ENCODE measurements at places on chromosomes 7 and 10.

DNA sequence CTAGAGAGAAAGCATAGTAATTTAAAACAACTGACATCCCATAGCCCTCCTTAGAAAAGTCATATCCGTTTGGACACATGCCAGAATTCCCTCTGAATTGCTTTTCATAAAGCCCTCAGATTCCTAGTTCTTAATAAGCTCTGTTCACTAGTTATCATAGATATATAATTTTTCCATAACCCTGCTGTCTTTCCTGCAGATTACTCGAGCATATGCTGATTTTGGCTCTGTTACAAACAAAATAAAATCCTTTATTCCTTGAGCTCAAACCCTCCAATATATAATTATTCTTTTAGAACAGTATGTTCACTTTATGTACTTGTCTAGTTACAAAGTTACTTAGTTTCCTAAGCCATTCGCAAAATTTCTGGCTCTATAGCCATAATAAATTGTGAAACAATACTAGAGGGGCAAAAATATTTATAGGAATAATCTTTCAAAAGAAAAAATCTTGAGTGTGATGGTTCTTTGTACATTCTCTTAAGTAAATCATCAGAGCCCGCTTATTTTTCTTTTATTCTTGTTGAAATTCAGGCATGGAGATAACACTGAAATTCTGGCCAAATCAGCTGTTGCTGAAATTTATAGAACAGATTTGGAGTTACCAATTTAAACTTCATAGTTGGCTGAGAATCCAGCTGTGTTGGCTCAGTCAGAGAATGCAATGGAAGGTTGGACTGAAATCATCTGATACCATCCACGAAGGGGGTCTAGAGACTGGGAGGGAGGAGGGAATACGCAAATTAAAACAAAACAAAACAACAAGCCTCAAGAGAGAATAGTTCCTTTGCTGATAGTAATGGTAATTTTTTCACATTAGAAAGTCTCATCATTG, 146.1 kb upstream of the TMEM196 start:
- DNase-seq: no peak

GRCh38 chr7:24576171-24577025, 3.1 kb downstream of the PALS2 start:
- peak; percentile 43 for DNase-seq

DNA sequence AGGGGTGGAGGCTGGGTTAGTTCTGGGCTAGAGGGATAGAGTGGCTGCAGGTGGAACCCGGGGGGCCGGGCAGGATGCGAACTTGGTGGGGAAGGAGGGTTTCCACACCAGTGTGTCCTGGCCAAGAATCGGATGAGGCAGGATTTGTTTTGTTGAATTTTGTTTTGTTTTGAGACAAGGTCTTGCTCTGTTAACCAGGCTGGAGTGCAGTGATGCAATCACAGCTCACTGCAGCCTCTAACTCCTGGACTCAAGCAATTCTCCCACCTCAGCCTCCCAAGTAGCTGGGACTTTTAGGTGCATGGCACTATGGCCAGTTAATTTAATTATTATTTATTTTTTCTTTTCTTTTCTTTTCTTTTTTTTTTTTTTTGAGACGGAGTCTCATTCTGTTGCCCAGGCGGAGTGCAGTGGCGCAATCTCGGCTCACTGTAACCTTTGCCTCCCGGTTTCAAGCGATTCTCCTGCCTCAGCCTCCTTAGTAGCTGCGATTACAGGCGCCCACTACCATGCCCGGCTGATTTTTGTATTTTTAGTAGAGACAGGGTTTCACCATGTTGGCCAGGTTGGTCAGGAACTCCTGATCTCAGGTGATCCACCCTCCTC, 13.0 kb upstream of the PPP1R35 start:
- no peak for DNase-seq

- no peak for DNase-seq
These were observed 922 bp downstream of the PPA1 start for GRCh38 chr10:70232155-70232858.

- DNase-seq: no peak
These were observed 34.9 kb downstream of the PRF1 start for GRCh38 chr10:70567603-70568002.

DNA sequence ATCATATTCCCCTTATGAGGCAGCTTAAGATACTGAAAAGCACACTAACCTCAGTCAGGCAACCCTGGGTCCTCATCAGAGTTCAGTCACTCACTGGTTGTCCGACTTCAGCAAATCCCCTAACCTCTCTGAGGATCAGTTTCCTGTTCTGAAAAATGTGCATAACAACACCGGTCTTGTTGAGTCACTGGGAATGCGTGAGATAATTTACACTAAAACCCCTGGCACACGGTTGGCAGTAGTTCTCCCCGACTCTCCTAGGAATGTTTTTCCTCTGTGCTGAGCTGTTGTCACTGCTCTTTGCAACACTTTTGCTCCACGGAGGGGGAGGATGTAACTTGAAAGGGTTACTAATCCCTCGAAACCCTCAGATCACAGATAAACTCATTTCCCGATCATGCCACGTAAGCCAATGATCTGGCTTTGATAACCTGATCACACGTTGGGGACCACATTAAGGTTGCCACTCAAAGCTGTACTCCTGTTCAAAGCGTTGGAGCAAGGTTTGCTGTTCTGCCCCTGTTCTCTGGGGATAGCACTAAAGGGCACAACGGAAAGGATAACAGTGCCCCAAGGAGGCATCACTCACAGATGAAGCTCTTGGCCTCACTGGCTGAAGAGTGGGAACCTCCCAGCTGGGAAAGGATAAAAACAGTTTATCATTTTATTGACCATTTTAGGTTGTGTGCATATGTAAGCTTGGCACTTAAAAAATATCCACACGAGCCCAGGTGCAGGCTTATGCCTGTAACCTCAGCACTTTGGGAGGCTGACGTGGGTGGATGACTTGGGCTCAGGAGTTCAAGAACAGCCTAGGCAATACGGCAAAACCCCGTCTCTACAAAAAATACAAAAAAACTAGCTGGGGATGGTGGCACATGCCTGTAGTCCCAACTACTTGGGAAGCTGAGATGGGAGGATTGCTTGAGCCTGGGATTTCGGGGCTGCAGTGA, 5.0 kb upstream of the RBM17 start:
- DNase-seq: no peak

- DNase-seq: no peak
These were observed 104.6 kb upstream of the PPIF start for GRCh38 chr10:79242620-79243152.

DNA sequence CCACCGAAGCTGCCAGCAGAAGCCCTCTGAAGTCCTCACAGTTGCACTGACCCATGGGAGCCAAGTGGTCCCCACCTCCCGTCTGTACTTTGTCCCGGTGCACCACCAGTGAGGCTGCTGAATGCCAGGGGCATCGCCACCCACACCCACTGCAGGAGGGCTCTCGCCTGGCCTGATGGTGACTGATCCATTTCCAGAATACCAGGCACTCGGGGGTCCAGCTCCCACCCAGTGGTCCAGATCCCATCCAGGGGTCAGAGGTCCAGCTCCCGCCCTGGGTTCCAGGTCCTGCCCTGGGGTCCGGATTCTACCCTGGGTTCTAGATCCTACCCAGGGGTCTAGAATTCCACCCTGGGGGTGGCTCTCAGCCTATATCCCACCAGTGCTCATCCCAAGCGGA, 9.1 kb upstream of the JAKMIP3 start:
- no peak for DNase-seq

DNA sequence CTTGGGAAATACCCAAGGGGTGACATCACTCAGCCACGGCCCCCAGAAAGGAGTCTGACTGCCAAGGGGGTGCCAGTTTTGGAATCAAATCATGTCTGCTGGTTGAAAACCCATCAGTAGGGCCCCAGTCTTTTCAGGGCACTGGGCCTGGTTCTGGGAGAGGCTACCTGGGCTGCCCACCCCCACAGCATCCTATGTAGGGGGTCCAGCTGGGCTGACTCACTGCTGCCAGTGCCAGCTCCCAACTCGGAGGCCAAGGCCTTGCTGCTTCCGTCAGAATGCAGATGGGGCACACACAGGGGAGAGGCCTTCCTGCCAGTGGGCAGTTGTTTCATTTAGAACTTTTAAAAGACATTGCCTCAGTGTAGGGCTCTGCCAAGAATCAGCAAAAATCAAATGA, 39.5 kb upstream of the DMBT1 start:
- no peak for DNase-seq

- DNase-seq: no peak
These were observed 48.5 kb upstream of the PHYHIPL start for GRCh38 chr10:59127991-59128390.

- DNase-seq: no peak
These were observed 46.2 kb upstream of the STMP1 start for GRCh38 chr7:135616136-135616535.

DNA sequence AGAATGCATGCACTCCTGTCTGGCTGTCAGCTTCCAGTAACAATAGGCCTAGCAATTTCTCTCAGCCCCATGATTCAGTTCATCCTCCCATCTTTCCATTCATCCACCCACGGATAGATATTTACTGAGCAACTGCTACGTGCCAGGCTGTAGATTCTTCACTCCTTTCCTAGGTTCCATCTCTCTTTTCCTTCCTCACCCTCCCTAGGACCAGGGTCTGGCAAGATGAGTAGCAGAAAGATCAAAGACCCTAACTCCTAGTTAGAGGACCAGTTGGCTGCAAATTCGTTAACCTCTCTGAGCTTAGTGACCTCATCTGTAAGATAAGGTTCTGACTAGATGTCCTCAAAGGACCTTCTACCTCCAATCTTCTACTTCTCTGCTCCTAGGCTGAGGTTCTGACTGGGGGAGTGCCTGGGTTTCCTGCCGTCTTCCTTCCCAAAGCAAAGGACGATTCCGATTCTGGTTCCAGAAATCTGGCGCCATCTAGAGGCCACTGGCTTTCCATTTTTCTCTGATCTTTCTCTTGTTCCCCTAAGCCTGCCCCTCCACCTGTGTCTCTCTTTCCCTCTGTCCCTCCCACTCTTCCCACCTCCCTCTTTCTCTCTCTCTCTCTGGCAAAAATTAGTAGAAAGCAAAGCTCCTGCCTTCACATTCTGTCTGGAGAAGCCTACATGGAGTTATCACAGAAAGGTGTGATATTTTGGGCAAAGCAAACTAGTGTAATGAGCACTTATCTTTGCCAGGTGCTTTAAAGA, 26.2 kb downstream of the TBATA start:
- DNase-seq: no peak

GRCh38 chr10:87538092-87539015, 33.7 kb downstream of the MINPP1 start:
- no peak for DNase-seq

DNA sequence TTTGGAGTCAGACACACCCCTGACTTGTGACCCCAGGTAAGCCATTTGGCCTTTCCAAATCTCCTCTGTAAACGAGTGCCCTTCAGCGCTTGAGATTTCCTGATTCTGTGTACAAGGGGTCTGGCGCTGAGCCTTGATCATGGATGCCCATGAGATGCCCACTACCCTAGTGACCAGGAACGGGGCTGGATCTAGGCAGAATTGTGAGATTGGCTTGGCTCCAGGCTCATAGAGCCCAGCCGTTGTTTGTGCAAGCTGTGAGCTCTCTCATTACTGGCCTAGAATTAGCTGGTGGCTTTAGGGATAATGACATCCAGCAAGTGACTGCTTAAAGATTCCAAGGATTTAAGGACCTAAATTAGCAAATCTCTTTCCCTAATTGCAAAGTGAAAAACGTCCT, 84.9 kb downstream of the CAMK1D start:
- no peak for DNase-seq

DNA sequence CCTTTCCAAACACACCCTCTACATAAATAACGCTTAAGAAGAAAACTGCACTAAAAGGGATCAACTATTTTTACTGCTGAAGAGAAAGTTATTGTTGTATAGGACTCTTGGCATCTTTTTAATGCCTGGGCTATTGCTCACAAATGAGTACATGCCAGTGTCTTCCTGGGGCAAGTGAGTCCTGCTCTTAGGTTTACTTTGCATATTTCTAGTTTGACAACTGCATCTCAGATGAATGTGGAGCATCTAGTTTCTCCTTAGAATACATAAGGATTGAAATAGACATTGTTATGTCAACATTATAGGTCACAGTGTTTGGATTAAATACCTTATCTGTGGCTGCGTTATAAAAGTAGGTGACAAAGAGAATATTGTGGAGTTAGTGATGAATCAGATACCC, 44.5 kb downstream of the PSMC2 start:
- DNase-seq: no peak

DNA sequence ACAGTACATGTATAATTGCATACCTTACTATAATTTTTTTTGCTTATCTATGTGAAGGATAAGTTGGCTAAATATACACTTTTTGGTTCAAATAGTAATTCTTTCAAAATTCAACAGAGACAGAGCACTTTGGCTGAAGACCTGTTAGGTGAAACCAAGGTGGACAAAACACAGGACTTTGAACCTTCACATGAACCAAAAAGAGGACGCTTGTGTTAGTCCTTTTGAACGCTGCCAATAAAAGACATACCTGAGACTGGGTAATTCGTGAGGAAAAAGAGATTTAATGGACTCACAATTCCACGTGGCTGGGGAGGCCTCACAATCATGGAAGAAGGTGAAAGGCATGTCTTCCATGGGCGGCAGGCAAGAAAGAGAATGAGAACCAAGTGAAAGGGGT, 4.7 kb upstream of the AGMO start:
- no peak for DNase-seq
